ENCODE measurements at places on chromosomes 13 and 19.

DNA sequence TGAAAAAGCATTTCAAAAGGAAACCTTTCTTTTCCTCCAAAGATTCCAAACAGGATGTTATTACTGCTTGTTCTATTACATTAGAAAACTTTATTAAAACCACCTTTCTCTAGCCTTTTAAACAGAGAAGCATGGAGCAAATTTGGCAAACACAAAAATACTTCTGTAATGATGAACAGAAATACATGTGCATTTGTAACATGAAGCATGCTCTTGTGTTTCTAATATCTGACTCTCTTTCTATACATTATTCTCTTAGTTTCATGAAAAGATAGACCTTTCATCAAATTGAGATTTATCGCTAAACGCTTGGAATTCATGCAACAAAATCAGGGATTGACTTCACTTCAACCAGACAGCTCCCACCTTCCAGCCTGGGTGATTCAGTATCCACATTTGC, 152.8 kb upstream of the IRS2 start:
- DNase-seq, result no peak

- no peak for DNase-seq
Observed at GRCh38 chr13:113848431-113849260, 15.2 kb downstream of the GAS6 start.

GRCh38 chr19:17654993-17655392, 33.2 kb downstream of the UNC13A start:
- no peak for DNase-seq

DNA sequence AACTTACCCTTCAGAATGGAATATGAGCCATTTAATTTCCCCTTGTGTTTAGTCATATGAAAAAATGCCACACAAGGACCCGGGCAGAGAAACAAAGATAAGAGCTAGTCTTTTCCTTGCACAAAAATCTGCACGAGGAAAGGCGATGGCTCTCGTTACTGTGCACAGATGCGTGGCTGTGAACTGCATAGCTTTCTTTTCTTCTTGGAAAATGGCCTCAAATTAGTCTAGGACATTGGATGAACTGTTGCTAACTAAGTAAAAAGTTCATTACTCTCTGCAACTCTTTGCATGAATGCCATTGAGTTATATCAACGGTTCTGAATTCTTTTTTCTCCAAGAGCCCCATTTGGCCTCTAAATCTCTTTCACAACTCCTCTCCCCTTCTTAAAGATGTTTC, 125.2 kb downstream of the COG6 start:
- no peak for DNase-seq

GRCh38 chr19:41449865-41450178, 6.9 kb downstream of the ERICH4 start:
- no peak for DNase-seq

DNA sequence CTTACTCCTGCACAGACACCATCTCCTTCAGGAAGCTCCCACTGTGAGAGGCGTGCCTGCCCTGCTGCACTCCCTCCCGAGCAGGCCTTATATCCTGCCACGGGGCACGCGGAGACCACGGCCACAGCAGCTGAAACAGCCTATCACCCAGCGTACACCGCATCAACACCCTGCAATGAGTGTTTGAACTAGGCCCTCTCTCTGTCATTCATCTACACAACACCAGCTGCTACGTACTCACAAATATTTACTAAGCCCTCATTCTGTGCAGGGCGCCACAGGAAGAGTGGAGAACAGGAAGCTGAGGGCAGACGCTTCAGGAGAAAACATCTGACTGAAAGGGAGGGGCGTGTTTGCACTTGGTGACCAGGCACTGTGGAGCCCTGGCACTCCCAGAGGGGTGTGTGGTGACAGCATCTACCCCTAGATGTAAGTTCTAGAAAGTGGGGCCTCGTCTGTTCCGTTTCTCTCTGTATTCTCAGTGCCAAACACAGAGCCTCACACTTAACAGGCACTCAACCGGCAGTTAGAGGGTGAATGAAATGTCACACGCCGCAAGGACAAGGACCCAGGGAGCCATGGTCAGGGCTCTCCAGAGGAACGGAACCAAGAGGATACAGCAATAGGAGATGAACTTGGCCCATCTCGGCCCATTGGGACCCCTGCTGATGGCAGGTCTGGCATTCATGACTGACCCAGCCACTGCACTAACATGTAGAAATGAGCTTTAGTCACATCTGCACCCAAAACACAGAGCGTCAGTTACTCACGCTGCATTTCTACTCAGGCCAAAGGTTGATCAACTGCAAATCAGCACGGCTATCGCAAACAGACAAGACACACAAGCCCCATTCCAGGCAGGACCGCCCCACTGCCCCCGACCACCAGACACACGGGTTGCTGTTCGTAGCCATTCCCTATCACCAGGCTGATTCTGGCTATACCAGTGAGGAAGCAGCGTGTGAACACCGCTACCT, 15.7 kb downstream of the RANBP3 start:
- DNase-seq, result peak; percentile 70

GRCh38 chr13:60114499-60115028, 49.2 kb downstream of the DIAPH3 start:
- no peak for DNase-seq

DNA sequence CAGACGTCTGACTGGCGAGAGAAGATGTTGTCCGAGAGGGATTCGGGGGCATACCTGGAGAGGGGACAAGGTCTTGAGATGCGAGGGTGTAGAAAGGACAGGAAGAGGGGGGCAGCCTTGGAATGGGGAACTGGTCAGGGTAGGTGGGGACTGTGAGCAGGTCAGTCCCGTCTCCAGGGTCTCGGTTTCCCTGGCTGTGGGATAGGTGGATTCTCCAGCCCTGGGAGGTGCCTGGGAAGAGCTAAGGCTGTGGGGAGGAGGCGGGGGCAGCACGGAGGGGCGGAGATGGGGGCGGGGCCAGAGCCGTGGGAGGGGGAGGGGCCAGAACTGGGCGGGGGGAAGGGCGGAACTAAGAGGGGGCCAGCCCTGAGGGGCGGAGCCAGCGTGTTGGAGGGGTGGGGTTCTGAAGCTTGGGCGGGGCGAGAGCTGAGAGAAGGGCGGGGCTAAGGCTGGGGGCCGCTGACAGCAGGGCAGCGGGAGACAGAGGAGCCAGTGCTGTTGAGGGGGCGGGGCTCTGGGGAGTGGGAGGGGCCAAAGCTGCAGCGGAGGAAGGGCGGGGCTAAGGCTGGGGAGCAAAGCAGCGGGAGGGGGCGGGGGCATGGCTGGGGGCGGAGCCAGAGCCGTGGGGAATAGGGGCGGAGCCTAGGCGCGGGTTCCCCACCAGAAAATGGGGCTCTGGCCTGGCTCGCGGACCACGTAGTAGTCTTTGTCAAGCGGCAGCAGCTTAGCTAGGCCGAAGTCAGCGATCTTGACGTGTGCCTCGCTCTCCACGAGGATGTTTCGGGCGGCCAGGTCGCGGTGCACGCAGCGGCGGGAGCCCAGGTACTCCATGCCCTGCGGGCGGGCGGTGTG, 9.5 kb upstream of the INSL3 start:
- DNase-seq, result peak; percentile 69

DNA sequence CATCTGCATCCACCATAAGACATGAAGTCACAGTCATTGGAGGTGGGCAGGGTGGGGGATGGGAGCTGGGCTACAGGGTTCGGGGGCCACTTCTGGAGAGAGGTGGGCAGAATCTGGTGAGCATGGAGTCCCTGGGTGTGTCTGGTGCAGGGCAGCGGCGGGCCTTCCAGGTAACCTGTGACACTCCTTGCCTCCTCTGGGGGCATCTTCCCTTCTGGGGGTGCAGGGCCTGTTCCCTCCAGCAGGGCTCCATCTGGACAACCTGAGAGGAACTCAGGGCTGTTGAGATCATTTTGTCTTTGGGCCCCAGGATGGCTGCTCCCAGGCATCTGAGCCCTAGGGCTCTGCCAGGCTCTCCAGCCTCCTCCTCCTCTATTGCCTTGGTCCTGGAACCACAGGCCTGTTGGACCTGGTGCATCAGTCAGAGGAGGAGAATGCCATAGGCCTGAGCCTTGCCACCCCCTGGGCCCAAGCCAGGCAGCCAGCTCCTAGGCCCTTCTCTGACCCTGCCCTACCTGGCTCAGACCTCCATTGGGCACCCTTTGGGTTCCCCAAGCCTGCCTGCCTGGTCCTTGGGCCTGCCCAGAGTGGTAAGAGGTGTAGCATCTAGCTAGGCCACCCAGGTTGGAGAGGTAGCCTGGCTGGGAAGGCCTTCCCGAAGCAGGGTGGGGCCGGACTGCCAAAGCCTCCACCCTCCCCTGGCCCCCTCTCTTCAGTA, 13.4 kb downstream of the LYL1 start:
- no peak for DNase-seq

GRCh38 chr19:48821633-48822032, 10.8 kb upstream of the BCAT2 start:
- DNase-seq, result no peak

- DNase-seq, result peak; percentile 17
Observed at GRCh38 chr13:59710996-59711701, 452.6 kb downstream of the DIAPH3 start.

Measured in astrocyte of the spinal cord (primary cell).